ENCODE measurements at places on chromosomes 7 and 10.

GRCh38 chr7:81173766-81174281 lies 255.0 kb upstream of the SEMA3C start:
- peak; percentile 61 for DNase-seq

GRCh38 chr7:129855234-129855673 lies 97.5 kb downstream of the UBE2H start:
- no peak for DNase-seq

DNA sequence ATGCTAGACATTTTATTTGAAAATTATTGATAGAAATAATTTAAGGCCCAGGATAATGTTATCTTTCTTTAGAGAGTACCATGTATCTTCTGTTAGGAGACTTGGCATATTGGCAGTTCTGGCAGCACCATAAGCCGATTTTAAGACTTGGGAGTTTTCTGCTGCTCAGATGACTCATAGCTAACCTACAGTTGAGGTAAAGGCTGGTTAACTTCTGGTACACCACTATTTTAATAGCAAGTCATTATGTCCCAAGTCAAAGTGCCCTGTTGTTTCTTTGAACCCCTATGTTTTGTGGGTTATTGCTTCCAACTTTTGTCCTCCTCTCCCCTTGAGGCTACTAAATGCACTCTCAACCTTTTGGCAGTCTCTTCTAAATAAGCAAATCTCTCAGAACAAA lies 25.2 kb downstream of the ATRNL1 start:
- DNase-seq = no peak

GRCh38 chr10:80701706-80702105 lies 164.0 kb downstream of the SH2D4B start:
- no peak for DNase-seq

- DNase-seq = no peak
Observed at GRCh38 chr7:29202651-29203069, 8.1 kb downstream of the CHN2 start.

Measured in urothelium cell line (cell line).